ENCODE measurements at places on chromosomes 4 and X.

DNA sequence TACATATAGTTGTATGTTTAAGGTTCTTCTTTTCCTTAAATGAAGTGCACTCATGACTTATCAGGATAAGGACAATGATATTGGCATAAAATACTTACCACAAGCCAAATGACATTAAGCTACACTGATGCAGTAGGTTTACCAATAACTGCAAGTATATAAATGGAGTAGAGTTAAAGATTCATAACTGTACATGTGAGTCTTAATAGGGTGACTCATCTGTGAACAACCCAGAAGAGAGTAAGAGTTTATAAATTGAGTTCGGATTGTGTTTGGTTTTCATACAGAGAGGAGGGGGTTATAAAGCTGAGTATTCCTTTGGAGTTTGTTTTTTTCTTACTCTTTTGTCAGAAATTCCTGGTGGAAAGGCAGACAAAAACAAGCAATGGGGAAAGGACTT is 144.8 kb downstream of the TLL1 start:
- no peak for DNase-seq

- peak; percentile 42 for DNase-seq
These were observed 1.8 kb downstream of the FTHL17 start for GRCh38 chrX:31070057-31070468.

GRCh38 chr4:89308161-89308500 is 531 bp upstream of the GPRIN3 start:
- no peak for DNase-seq

GRCh38 chrX:131675596-131676194 is 131.8 kb downstream of the OR13H1 start:
- peak; percentile 41 for DNase-seq

GRCh38 chrX:40644176-40644575 is 3.2 kb downstream of the CXorf38 start:
- DNase-seq: no peak

- no peak for DNase-seq
These were observed 197.2 kb upstream of the CNKSR2 start for GRCh38 chrX:21176921-21177571.

DNA sequence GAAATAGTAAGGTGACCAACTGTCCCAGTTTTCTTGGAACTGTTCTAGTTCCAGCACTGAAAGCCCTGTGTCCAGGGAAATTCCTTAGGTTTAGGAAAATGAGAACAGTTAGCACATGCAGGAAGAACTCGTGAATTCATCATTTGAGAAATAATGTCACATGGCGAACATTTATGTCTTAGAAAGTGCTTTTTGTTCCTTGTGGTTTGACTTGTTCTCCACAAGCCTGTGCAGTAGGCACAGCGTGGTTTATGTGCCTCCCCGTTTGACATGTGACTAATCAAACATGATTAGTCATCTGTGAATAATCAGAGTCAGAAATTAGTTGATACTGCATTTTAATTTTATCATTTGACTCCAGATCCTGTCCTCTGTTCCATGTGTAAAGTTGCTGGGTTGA is 556.0 kb upstream of the CPEB2 start:
- no peak for DNase-seq

GRCh38 chr4:85854546-85854945 is 379.6 kb downstream of the ARHGAP24 start:
- no peak for DNase-seq

DNA sequence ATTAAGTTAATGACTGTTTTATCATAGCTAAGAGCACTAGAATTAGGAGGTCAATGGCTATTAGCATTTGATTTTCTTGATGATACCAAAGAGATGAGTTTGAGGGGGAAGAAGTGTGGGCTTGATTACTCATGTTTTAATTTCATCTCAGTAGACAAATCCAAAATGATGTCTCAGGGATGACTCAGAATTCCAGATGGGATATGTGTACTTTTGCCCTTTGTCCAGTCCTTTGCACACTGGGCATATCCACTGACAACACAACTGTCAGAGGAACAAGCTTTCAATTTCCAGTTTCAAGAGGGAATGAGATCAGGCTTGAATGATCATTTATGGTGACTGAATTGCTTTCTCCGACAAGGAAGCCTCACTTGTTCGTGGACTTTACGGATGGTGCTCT is 325.3 kb upstream of the FTHL17 start:
- no peak for DNase-seq

DNA sequence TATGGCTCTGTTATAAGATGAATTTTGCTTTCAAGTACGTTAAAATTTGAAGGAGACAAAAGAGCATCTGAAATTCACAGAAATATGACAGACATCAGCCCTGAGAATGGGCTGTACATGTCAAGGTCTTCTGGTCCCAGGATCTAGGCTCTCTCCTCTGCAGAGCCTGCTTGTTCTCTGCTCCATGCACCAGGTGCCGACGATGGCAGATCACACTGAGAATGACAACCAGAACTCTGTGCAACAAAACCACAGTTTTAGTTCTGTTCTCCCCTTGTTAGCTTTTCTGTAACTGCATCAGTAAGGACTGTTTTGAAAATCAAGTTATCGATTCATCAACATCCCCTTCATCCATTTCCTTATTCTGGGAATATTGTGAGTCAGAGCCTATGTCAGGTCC is 30.9 kb upstream of the LGI2 start:
- DNase-seq: no peak

DNA sequence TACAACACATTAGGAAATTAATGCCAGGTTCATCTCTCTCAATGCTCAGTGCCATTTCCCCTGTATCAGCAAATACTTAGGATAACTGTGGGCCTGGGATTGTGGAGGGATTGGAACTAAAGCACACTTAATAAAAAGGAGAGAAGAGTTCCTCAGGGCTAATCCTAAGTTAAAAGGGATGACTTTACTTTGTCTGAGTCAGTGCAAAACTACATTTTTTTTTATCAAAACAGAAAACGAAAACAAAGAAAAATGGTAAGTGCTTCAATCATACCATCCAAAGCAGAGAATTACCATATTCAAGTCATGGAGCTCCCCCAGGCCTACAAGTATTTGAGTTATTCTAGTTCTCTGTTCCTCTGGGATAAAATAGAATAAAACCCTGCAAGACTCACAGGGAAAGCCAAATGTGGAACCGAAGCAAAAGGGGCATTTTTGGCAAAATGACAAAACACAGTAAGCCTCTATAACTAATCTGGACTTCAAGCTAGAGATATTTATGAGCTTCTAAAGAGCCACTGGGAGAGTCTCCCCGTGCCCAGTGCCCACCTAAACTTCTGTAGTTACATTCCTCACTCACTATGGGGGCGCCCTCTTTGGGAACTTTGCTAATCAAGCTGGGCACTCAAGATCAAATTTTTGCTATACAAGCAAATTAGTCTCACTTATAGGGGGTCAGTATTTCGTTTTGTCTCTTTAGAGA is 53.4 kb downstream of the PALLD start:
- no peak for DNase-seq

GRCh38 chrX:39513836-39514235 is 583.9 kb downstream of the BCOR start:
- no peak for DNase-seq

DNA sequence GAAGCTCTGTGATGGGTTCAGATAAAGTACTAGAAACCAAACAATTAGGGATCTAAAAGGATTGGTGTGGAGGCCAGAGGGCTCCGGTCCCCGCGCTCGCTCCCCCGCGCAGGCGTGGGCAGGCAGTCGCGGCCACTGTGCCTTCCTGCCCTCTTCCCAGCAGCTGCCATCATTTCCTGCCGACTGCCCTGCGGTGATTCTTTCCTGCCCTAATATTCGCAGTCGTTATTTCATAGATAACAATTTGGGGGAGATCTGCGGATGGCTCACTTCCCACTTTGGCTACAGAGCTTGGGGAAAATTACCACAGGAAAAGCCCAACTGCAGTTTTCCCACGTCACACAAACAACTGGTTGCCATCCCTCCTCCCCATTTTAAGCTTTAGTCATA is 2.2 kb downstream of the GRIA2 start:
- DNase-seq: no peak

GRCh38 chrX:13646154-13646549 is 6.8 kb upstream of the TCEANC start:
- peak; percentile 28 for DNase-seq

DNA sequence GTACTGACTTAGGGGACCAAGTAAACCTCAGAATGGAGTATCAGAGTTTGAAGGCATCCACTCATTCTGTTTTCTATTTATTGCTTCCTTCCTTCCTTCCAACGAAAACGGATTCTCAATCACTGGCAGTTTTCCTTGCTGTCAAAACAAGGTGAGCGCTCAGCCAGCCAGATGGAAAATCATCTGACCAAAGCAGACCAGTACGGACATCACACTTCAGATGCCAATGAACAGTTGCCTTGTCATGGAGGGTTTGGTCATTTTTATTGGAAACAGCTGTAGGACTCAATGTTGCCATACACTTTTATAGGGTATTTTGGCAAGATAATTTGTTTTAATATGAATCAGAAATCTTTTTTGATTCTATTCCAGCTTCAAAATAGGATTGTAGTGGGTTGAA is 16.6 kb downstream of the GEMIN8 start:
- no peak for DNase-seq

DNA sequence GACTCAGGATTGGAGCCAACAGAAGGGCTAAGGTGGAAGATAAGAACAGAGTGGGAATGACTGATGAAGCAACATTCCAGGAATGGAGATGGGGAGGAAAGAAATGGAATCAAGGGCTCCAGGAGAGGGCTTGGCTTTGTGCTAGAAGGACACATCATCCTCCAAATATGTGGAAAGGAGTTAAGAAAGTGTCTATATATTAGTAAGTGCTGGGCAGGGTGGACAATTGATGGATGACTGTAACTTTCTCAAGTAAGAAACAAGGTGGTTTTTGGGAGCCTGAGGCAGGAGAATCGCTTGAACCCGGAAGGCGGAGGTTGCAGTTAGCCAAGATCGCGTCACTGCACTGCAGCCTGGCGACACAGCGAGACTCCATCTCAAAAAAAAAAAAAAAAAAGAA is 71.6 kb upstream of the NFKB1 start:
- no peak for DNase-seq

GRCh38 chrX:131588995-131589394 is 45.1 kb downstream of the OR13H1 start:
- no peak for DNase-seq

GRCh38 chr4:100431416-100431815 is 86.4 kb downstream of the EMCN start:
- DNase-seq: no peak

DNA sequence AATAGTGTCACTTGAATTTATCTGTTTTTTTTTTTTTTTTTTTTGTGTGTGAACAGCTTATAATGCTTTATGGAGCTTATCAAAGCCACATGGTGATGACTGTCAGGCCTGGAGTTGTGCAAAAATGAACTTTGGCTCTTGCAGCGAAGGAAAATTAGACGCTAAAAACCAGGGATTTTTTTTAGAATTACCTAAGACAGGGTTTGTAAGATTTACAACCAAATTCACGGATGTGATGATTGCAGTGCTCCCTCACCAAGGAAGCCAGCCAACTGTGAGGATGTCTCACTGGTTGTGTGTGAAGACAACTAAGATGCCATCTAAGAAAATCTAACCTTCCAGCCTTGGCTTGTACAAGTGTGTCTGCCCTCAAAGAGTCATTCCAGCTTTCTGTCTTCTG is 127.1 kb upstream of the SLC4A4 start:
- DNase-seq: no peak

- no peak for DNase-seq
These were observed 19.7 kb upstream of the MSN start for GRCh38 chrX:65647801-65648200.

DNA sequence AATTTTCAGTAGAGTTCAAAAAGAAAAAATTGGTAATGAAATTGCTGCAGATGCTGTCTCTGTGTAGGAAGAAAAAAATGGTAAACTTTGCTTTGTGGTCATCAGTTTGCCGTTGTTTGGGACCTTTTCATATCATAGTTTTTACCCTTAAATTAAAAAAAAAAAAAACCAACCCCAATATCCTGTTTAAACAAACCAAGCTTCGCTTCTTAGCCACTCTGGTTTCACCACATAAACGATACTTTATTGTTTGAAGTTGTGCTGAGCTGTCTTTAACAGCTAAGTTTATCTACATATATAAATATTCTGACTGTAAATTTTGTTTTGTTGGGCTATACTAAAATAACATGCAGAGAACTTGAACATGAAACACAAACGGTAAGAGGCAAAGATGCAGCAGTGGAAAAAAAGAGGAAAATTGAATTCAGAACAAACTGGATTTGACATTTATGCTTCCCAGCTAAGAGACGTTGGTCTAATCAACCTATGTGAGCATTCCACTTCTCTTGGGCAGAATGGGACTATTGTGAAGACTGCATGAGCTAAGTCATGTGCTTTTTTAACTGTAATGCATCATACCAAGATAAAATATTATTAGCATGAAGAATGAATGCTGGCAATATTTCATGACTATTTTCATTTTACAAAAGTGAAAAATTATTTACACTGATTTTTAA is 15.7 kb upstream of the H2AZ1 start:
- no peak for DNase-seq

- no peak for DNase-seq
These were observed 57.1 kb downstream of the ELF4 start for GRCh38 chrX:130053236-130053635.

- DNase-seq: no peak
These were observed 67.9 kb downstream of the AFF1 start for GRCh38 chr4:87002682-87003043.

Data from GM13977 (cell line).